ENCODE measurements at places on chromosomes 3 and 15.

DNA sequence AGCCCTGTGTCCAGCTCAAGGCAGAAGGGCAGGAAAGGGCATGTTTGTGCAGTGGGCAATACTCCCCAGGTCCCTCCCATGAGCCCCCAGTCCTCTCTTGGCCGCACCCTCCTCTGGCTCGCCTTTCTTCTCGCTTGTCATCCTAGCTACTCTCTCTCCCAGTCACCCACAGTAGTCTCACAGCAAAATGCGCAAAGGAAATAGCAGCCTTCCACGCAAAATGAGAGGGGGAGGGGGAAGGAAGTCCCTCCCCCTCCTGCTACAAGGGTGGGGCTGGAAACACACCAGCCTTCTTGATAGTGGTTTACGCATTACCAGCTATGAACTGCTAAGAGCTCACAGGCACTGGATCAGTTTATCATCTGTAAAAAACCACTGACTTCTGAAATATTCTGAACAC is 83.8 kb downstream of the GADL1 start:
- DNase-seq, result no peak

- DNase-seq, result peak; percentile 64
Measured at GRCh38 chr3:151974067-151974466, 100.6 kb downstream of the SUCNR1 start.

DNA sequence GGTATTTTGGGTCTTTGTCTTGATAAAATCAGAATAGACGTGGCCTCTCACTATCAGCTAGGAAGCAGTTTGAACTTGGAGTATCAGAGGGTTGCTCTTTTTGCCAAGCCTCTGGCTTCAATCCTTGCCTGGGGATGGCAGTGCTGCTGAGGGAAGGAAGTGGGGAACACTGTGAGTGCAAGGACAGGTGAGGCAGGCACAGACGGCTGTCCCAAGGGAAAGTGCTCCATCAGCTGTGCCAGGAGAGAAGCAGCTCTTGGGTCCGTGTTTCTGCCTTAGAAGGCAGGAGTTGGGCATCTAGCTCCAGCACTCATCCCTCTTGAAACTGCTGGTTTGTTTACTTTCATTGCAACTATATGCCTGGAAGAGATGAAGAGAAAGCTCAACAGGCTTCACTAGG is 33.2 kb downstream of the PML start:
- no peak for DNase-seq

- DNase-seq, result no peak
Measured at GRCh38 chr3:116256843-116257485, 188.3 kb downstream of the LSAMP start.

DNA sequence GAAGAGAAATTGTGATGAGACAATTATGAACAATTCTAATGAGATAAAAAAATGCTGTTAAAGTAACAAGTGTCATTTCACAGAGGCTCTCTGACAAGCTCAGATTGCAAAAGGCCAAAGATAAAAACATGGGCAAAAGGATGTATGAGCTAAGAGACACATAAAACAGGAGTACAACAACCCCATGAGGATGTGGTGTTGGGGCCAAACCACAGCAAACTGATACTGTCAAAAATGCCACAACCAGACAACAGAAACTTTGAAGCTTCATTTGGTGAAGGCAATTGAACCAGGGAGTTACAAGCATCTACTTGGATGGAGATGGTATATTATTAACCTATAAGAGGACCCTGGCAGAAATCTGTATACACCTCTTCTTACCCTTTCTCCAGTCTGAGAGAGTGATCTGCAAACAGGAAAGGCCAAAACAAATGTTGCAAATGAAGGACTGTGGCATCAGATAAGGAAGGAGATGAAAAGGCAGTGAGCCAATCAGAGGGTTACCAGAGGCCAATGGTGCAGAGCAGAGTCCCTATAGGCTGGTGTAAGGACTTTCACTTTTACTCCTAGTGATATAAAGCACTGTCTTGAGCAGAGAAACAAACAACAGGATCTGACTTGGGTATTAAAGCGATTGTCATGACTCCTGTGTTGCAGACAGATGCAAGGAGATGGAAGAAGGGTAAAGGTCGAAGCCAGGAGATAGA is 659.0 kb downstream of the NTRK3 start:
- no peak for DNase-seq

- no peak for DNase-seq
Measured at GRCh38 chr3:46194868-46195553, 13.1 kb downstream of the CCR1 start.

DNA sequence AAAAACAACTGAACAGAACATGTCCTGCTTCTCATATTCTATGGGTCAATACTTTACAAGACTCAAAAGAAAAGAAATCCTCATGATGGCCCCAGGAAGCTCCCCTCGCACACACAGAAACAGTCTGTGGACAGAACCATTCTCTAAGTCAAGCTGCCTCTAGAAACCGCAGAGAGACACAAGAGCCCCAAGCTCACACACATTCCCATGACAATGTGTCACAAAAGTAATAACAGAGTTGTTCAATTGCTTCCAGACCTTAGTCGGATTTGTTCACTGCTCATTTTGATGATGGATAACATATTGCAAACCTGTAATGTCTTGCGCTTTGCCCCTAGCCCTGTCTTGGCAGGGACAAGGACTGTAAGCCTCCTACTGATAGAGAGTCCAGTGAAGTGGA is 60.9 kb downstream of the UMPS start:
- DNase-seq, result peak; percentile 79

- no peak for DNase-seq
Measured at GRCh38 chr3:13879946-13880810, at the start of gene WNT7A. Gene WNT7A, minus strand, starts transcription at chr3:13880071. Its CDS starts 255 bp downstream, at chr3:13879816.

GRCh38 chr15:75531041-75531450 is 48.1 kb downstream of the PTPN9 start:
- peak; percentile 31 for DNase-seq

- DNase-seq, result no peak
Measured at GRCh38 chr3:83601704-83602103, 1357.1 kb upstream of the CADM2 start.

DNA sequence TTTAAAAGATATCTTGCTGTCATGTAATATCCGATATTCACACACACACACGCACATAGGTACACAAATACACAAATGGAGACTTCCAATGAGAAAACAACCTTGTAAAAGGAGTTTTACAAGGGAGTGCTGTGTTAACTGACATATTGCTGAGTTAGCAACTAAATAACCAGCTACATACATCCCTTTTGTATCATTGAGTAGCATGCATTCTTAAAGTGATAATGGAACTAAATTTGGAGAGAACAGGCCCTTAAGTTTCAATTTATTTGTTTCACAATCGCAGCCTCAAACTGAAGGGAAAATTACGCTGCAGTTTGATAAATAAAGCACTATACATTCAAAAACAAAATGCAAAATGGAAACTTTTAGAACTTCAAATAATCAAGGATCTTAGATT is 1046.0 kb upstream of the NR2F2 start:
- no peak for DNase-seq

GRCh38 chr3:104397713-104398112 is 969.0 kb upstream of the ALCAM start:
- no peak for DNase-seq

GRCh38 chr15:51681303-51681963 is at the start of gene SCG3:
Gene SCG3, plus strand, starts transcription at chr15:51681503. Its CDS starts 253 bp downstream, at chr15:51681756.
- no peak for DNase-seq

DNA sequence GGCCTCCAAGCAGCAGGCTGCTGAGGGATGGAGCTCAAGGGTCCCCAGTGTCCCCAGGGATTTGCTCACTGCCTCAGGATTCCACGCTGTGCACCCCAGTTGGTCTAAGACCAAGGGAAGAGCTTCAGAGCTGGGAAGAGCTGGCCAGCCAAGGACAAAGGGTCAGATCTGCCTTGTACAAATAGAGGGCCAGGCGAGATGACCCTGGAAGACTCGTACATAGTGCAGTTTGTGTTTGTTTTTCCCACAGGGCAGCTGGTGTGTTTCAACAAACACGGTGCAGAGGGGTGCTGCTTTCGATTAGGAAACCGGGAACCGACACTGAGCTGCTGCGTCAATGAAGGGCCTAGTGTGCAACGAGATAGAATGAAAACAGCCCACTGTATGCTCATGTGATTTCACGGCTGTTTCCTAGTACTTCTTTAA is 56.1 kb upstream of the TRPM1 start:
- no peak for DNase-seq

DNA sequence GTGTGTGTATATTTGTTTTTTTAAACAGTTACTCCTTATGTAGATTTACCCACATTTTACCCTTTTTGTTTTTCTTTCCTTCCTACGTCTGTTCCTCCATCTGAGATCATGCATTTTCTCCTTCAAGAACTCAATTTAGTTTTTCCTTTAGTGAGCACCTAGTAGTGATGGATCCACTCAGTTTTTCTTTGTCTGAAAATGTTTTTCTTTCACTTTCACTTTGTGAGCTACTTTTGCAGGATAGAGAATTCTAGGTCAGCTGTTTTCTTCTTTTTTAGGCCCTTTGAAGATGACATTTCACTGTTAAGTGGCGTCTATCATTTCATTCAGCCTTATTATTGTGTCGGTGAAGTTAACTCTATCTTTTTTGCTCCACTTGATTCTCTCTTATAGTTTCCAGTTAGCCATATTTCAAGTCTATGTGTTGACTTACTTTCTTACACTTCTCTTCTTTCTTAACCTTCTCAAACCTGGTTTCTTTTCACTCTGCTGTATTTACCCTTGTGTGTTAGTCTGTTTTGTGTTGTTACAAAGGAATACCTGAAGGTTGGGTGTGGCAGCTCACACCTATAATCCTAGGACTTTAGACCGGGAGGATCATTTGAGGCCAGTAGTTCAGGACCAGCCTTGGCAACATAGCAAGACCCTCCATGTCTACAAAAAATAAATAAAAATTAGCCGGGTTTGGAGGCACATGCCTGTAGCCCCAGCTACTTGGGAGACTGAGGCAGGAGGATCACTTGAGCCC is 55.8 kb downstream of the PRKCI start:
- DNase-seq, result no peak

DNA sequence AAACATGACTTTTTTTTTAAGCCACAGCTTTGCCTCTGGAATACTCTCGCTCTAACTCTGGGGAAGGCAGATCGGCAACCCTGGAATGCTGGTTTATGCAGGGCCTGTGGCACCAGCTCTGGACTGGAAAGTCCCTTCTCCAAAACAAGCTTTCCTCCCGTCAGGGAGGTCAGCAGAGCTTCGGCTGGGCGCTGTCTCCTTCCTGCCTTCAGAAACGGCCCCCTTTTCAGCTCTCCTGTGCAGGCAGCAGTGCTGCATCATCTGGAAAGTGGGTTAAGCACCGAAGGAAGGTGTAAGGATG is 42.7 kb upstream of the SKOR1 start:
- no peak for DNase-seq

DNA sequence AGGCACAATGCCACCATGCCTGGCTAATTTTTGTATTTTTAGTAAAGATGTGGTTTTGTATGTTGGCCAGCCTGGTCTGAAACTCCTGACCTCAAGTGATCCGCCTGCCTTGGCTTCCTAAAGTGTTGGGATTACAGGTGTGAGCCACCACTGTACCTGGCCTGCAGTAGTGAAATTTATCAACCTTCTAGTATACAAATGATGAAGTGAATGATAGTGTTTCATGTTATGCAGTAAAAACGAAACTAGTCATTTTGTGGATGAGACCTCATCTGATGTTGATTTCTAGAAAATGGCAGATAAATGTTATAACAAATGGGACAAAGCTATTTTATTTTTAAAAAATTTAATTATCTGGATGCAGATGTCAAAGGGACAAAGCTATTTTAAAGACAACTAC is 32.9 kb downstream of the NXPE3 start:
- DNase-seq, result no peak

DNA sequence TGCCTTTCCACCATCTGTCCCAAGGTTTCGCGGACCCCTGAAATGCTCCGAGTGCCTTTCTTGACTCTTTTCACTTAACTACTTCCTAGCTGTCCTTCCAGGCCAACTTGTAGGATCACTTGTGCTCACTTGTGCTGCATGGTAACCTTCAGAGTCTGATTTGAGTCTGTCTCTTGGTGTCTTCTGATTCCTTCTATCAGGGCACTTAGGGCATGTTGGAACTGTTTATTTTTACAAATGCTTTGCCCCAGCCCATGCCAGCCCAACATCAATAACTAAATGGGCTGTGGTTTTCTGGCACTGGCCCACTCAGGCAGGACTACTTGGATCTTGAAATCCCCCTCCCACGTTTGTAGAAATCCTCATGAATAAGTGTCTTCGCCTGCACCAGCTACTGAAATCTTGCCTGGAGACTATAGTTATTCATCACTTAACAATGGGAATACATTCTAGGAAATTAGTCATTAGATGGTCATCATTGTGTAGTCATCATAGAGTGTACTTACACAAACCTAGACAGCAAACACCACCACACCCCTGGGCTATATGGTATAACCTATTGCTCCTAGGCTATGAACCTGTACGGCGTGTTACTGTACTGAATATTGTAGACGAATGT is 123.1 kb upstream of the STRIT1 start:
- DNase-seq, result peak; percentile 57

GRCh38 chr3:178001670-178002101 is 534.5 kb upstream of the KCNMB2 start:
- no peak for DNase-seq

DNA sequence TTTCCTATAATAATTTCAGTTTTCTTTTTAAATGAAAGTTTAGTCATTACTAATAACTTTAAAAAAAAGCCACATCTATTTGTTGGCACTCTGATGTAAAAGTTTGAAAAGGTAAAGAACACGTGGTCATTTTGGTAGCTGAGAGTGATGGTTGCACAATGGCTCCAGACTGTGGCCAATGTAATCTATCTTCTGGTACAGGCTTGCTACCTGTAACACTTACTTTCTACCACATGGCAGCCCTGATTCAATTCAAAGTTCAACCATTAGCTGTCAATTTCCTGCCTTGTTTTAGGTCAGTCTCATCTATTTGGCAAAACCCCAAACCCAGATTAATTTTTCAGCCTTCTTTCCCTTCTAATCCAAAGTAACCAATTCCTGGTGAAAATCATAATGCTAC is 126.1 kb downstream of the TUSC7 start:
- no peak for DNase-seq

DNA sequence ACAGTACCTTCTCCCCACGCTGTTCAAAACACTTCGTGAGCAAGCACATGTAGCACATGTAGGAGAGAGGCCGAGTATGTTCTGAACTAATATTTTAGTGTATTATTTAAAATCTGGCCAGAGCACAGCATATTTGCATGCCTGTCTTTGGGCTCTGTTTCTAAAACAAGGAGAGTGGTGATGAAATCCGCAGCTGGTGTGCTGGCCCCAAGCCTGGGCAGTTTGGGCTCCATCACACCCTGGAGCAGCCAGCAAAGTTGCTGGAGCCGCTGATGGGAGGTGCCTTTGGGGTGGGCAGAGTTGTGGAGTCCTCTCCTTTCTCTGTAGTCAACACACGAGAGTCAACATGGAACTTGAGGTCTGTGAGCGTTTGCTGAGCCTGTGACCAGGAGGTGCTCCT is 116.6 kb downstream of the SLCO3A1 start:
- DNase-seq, result no peak

DNA sequence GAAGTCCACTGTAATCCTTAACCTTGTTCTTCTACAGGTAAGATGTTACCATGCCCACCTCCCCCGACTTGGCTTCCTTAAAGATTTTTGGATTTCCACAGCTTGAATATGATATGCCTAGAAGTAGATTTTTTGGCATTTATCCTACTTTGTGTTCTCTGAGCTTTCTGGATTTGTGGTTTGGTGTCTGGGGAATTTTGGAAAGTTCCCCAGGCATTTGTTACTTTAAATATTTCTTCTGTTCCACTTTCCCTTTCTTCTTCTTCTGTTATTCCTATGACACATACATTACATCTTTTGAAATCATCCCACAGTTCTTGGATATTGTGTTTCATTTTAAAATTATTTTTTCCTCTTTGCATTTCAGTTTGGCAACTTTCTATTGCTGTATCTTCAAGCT is 122.1 kb upstream of the TMEM108 start:
- DNase-seq, result no peak

GRCh38 chr3:16520241-16520969 is 6.9 kb upstream of the RFTN1 start:
- DNase-seq, result no peak
